ENCODE measurements at places on chromosomes 5 and 9.

- DNase-seq = no peak
Measured at GRCh38 chr5:92401492-92401891, 1018.4 kb upstream of the ARRDC3 start.

DNA sequence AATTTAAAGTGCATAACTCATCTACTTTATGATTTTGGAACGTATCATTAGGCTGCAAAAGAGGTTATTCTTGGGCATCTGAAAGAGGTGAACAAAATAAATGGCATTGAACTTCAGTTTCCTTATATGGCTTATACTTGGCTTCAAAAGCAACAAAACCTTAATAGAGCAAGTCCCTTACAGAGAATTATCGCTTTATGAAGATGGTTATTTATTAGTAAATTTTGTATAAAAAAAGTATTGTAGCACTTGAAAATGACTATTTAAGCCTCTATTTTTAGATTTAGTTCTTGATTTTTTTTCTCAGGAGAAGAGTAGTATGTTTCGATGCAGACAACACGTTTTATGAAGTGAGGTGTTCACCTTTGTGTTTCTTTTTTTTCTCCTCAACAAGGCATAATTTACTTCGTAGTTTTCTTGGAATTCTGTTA is 2.0 kb downstream of the ERBIN start:
- DNase-seq = no peak

DNA sequence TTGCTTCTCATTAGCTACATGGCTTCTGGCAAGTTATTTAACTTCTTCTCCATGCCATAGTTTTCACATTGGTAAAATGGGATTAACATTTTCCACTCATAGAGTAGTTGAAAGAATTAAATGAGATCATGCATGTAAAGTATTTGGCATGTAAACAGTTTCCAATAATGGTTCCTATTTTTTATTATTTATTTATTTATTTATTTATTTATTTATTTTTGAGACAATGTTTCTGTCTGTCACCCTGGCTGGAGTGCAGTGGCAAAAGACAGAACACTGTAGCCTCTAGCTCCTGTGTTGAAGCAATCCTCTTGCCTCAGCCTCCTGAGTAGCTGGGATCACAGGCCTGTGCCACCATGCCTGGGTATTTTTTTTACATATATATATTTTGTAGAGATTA is 117.7 kb downstream of the DOCK2 start:
- no peak for DNase-seq

- DNase-seq = no peak
Measured at GRCh38 chr5:105632043-105632442, 2038.7 kb downstream of the EFNA5 start.

DNA sequence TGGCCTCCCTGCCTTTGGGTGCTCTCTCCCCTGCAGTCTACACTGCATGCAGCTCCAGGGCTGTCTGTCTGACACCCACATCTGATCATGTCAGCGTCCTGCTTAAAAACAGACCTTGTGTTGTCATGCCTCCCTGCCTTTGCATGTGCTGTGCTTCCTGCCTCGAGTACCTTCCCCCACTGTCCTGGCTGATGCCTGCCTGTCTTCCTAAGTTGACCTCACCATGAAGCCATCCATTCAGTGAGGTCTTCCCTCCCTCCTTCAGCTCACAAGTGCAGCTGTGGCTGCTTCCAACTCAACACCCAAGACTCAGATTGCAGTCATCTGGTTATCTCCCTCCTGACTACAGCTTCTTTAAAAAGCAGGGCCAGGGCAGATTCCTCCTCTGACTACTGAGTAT is 5.5 kb downstream of the ANGPTL2 start:
- DNase-seq = no peak

DNA sequence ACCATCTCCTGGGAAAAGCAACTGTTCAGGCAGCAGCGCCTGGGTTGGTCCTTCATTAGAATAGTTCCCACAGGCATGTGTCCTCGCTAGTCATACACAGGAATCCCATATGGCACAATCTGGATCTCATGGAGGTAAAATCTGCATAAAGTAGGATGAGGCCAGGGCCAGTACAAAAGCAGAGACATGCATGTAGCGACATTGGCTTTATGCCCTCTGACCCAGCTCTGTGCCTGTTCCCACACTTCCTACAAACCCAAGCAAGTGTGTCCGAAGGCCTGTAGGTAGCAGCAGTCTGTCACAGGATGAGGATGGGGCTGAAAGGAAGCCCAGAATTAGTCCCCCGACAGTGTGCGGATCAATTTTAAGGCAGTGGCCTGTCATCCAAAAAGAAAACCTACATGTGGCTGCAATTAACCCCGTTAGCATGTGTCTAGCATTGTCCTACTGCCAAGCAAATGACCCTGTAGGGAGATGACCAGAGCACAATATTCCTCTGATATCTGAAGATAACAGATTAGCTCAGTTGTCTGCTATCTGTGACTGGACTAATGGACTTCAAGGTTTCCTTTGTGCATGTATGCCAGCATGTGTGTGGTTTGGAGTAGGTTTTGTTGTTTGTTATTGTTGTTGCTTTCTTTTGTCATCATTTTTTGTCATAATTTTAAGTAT is 178.8 kb downstream of the TMEM161B start:
- no peak for DNase-seq

DNA sequence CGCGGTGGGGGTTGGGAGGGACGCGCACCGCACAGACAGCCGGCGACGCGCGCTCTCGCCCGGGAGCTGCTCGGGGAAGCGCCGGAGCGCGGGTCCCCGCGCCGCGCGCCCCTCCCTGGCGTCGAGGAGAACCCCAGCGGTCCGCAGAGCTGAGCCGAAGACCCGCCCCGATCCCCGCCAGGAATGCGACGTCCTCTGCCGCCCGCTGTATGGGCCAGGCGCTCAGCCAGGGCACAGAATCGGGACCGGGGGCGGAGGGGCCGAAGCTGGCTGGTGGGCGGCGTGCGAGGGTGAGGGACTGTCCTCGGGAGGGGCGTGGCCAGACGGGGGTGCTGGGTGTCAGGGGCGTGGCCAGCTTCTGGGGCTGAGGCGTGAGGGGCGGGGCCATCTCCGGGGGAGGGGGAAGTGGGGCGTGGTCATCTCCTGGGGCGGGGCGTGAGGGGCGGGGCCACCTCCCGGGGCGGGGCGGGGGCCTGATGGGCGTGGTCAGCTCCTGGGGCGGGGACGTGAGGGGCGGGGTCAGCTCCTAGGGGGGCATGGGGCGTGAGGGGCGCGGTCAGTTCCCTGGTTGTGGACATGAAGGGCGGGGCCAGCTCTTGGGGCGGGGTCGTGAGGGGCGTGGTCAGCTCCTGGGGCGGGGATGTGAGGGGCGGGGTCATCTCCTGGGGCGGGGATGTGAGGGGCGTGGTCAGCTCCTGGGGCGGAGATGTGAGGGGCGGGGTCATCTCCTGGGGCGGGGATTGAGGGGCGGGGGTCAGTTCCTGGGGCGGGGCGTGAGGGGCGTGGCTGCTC is 965 bp downstream of the PTGDS start:
- no peak for DNase-seq

GRCh38 chr5:179195561-179196404 is 135.6 kb downstream of the ZNF354C start:
- no peak for DNase-seq

GRCh38 chr9:16175461-16175860 is 622.6 kb downstream of the CCDC171 start:
- no peak for DNase-seq

DNA sequence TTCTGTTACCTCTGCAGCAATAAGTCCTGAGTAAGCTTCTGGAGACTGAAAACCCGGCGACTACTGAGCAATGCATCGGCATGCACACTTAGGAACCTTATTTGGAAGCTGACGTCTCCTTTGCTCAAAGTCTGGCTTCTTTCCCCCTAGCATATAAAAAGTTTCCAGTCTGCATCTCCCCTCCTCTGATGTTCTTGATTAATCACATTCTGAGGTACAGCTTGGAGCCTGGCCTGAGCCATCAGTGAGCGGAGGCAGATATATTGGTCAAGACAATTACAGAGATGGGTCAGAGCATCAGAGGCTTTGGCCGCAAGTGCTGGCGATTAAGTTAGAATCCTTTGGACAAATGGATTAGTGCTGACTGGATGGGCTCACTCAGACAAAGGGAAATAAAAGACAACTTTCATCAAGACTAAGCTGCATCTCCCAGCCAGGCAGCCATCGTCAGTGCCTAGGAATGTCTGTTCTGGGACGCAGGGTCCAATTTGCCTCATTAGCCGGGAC is 140.7 kb downstream of the MTX3 start:
- DNase-seq = no peak

GRCh38 chr5:181221792-181222629 is 1.1 kb upstream of the TRIM41 start:
- peak; percentile 94 for DNase-seq

- peak; percentile 65 for DNase-seq
Measured at GRCh38 chr5:55220433-55221185, 6.5 kb downstream of the MCIDAS start.

GRCh38 chr5:54180630-54181031 is 129.7 kb downstream of the ARL15 start:
- DNase-seq = peak; percentile 39

DNA sequence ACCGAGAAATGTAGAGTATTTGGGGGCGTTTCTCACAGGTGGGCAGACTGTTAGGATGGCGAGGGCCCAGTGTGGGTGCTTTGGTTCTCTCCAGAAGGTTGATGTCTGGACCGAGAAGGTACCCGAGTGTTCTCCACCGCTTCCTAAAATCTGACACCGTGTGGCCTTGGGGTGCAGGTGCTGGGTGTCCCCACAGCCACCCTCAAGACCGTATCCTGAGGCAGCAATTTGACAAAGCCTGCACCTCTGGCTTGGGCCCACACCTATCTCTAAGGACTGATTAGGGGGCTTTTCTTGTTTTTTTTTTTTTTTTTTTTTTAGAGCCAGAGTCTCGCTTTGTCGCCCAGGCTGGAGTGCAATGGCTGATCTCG is 1.3 kb downstream of the PPP1R26 start:
- DNase-seq = no peak

Data from right kidney (tissue), 9 donors.